ENCODE measurements at places on chromosomes 7 and 10. TPM values are rescaled to one million over a fixed set of nuclear protein-coding genes. Genes with fewer than 3 reads are reported as not detected.

Gene DNAH11
- total RNA-seq: 0.99 TPM

Gene VIM
- total RNA-seq: 92.4 TPM

DNA sequence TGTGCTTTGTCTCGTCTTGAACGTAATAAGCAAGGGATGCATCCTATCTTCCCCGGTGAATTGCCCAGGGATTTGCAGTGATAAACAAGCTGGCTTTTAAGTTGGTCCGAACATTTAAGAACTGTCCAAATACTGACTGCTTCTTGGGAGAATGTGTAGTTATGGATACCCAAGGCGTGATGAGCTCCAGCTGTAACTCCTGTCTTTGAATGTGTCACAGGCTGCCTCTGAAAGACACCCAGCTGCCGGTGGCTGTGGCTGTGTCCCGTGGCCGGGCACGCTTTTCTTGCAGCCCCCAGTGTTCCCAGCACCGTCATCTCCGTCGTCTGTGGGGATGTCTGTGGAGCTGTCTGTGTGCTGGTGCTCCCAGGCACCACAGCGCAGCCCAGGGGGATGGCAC is 118.1 kb downstream of the GLRX3 start:
- DNase-seq: no peak

DNA sequence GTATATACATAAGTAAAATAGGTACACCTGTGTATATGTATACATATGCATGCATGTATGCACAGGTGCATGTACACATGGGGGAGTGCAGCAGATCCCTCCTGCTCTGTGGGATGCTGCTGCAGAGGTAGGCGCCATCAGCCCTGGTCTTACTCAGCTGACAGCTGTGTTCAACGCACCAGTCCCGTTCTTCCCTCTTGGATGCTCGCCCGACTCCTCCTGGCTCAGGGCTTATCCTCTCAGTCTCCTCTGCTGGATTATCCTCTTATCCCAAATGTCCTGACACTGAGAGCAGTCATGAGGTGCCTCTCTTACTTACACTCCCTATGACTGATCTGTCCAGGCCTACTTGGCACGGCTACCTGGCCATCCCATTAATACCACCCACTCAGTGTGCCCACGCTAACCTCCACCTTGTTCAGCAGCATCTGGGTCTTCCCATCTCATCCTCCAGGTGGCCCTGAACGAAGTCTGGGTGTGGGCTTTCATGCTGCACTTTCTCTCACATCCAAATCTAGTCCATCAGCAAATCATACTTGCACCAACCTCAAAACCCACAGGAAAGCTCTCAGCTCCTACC is 357.1 kb downstream of the TCERG1L start:
- peak; percentile 33 for DNase-seq

Gene PON3
- 0.54 TPM for total RNA-seq

All from endodermal cell (in vitro differentiated cells).